NCI-H1048 (cell line): ENCODE measurements at places on chromosomes 11 and 22.

- no peak for DNase-seq
These were observed 3.6 kb upstream of the SEPTIN5 start for GRCh38 chr22:19710769-19711106.

GRCh38 chr11:64592656-64593055, 1.6 kb downstream of the SLC22A12 start:
- no peak for DNase-seq

DNA sequence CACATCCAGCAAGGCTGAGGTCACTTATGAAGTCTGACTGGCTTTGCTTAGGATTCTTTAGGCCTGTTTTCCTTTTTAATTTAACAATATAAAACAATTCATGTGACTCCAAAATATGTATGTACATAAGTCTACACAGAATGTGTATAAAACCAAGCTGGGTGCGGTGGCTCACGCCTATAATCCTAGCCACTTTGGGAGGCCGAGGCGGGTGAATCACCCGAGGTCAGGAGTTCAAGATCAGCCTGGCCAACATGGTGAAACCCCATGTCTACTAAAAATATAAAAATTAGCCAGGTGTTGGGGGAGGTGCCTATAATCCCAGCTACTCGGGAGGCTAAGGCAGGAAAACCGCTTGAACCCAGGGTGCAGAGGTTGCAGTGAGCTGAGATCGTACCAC, 83.1 kb downstream of the SHANK2 start:
- no peak for DNase-seq

GRCh38 chr11:119147604-119148333, 1.1 kb upstream of the ABCG4 start:
- no peak for DNase-seq

DNA sequence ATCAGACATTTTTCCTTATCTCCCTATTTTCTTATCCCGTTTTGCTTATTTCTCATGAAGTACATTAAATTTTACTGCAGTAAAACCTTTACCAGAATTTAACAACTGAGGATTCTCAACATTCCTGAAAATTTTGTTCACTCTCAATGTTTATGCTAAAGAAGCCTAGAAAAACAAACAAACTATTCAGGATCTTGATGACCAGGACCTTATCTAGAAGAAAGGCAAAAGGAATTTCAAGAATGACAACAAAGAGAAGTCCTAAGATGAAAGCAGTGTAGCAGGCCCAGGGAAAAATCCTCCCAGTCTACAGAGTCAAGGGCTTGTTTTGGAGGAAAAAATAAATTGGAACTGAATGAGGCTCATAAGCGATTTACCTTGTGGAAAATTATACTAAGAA, 283.3 kb upstream of the ARHGAP42 start:
- DNase-seq: no peak

- DNase-seq: no peak
These were observed 94.5 kb downstream of the PHF21A start for GRCh38 chr11:46026606-46027293.

DNA sequence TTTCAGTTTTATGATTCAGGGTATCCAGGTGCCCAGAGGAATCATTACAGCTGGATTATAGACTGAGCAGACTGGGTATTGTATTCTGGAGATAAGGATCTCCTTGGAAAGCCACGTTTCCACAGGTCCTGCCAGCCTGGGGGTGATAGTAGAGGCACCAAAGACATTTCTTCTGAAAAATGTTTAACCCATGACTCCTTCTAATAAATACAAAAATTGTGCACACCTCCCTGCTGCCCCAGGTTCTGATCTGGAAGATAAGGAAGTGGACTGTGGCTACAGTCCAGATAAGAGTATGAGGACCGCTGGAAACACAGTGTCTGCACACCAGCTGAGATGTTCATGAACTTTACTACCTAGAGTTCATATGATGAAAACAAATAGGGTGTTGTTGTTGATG, 192.5 kb downstream of the DBX1 start:
- no peak for DNase-seq
